Activated CD4-positive, alpha-beta T cell treated with anti-CD3 and anti-CD28 coated beads, Interleukin-2, Interleukin-4, amounts not matched to agents 100 ng/mL and 50 ng/mL, durations not matched to agents 16 hours and 8 hours (primary cell): ENCODE measurements at places on chromosomes 5 and 9.

GRCh38 chr5:159916841-159917761 lies 819 bp downstream of the ADRA1B start:
- no peak for DNase-seq

DNA sequence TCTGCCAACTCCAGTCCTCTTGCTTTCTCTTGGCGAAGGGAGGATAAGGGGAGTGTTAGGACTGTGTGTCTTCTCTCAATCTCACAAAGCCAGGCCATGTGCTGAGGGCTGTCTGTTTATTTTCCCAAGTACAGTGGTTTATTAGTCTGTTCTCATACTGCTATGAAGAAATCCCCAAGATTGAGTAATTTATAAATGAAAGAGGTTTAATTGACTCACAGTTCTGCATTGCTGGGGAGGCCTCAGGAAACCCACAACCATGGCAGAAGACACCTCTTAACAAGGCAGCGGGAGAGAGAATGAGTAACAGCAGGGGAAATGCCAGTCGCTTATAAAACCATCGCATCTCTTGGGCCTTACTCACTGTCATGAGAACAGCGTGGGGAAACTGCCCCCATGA lies 36.2 kb upstream of the CKS2 start:
- peak; percentile 47 for DNase-seq

DNA sequence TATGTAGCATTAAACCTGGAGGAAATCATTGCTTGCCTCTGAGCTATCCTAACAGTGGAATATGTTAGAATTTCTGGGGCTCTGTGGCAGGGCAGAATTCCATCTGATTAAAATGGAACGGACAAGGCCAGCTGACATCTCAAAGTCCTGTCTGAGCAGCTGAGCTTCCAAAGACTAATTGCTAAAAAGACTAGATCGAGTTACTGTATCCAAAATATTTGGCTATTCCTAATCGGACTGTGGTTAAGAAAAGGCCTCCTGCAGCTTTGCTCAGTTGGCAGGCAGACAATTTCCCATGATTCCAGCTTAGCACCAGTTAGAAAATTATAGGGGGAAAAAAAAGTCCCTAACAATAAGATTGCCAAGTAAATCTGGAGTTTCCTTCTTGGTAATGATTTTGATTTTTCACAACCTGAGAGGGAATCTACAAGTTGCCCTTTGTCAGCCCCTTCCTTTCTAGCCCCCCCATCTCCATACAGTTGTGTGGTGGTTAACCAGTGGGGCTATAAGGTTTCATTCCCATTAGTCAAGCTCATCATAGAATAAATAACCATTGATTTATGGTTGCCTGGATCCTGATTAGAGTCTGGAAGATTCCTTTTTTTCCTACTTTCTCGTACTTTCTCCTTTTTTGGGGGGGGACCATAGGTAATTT lies 26.4 kb downstream of the PTGR1 start:
- DNase-seq = no peak

DNA sequence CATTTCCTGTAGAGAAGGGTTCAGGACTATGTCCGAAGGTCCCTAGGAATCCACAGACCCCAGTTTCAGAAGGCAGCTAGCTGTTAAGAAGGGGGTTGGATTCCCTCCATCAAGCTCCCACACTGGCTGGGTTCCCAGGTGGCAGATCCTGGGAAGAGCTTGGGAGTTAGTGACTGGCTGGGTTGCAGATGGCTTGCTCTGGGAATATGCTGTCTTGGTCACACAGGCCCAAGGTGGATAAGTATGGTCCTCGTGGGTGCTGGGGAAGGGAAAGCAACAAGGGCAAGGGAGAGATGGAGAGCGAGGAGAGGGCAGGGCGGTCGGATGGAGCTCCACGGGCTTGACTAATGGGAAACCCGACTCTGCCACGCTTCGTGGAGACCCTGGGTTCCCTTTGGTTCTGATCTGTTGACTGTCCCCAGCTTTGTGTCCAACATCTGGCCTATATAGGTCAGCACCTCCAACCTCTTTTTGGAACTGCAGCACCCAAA lies 17.4 kb downstream of the SH3PXD2B start:
- DNase-seq = no peak

- DNase-seq = no peak
Measured at GRCh38 chr9:34572092-34572491, 17.4 kb downstream of the CNTFR start.

- DNase-seq = no peak
Measured at GRCh38 chr5:101067429-101067828, 164.3 kb upstream of the ST8SIA4 start.

DNA sequence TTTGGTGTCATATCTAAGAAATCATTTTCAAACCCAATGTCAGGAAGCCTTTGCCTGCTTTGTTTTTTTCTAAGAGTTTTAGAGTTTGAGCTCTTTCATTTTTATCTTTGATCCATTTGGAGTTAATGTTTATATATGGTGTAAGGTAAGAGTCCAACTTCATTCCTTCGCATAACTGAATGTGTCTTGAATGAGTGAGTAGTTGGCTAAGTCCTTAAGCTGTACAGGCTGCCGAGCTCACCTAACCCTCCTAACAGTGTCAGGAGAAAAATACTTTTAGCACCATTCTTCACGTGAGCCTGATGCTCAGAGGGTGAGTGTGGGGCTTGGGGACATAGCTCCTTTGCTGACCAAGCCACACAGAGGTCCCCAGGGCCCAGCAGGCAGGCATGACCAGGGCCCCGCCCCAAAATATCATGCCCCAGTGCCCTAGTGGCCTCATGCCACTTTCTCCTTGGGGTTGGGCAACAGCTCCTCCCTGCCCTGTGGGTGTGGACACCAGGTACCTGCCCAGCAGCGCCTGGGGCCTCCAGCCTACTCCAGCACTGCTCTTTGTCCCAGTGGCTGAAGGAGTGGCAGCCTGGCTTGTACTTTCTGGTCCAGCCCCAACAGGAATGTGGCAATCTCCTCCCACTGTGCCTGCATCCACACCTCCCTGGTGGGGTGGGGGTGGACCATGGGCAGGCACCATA lies 17.2 kb downstream of the PPARGC1B start:
- no peak for DNase-seq
